ENCODE measurements at places on chromosomes 3 and 15.

GRCh38 chr15:25534293-25534692 lies 95.5 kb upstream of the UBE3A start:
- DNase-seq, result no peak

DNA sequence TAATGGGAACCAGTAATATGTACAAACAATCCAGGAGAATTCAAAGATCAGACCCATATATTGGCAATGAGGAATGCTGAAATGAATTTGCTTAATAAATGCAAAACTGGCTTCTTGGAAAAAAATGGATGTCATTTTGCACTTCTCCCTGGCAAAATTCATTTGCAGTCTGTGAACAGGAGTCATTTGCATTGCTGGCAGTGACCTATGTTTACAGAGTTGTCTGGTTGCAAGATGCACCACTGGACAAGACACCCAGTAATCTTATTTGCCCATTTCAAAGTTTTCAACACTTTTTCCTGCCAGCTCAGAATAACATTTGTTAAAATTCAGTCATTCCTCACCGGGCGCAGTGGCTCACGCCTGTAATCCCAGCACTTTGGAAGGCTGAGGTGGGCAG lies 123.5 kb upstream of the KCNAB1 start:
- DNase-seq, result no peak

DNA sequence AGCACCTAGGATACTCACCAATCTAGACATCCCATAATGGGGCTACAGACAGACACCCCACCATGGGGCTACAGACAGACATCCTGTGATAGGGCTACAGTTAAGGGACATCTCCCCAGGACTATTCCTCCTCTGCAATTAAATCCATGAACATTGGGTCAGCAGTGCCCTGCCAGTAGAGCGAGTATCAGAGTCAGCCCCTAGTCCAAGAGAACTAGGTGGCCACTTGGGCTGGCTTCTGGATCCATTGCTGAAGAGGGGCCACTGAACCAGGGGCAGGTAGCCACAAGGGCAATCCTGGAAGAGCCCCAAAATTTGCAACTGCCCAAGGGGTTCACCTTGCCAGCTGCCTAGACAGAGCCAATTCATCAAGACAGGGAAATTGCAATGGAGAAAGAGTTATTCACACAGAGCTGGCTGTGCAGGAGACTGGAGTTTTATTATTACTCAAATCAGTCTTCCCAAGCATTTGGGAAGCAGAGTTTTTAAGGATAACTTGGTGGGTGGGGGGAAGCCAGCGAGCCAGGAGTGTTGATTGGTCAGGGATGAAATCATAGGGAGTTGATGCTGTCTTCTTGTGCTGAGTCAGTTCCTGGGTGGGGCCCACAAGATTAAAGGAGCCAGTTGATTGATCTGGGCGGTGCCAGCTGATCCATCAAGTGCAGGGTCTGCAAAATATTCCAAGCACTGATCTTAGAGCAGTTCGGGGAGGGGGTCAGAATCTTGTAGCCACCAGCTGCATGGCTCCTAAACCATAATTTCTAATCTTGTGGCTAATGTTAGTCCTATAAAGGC lies 170.2 kb upstream of the SMAD3 start:
- no peak for DNase-seq

DNA sequence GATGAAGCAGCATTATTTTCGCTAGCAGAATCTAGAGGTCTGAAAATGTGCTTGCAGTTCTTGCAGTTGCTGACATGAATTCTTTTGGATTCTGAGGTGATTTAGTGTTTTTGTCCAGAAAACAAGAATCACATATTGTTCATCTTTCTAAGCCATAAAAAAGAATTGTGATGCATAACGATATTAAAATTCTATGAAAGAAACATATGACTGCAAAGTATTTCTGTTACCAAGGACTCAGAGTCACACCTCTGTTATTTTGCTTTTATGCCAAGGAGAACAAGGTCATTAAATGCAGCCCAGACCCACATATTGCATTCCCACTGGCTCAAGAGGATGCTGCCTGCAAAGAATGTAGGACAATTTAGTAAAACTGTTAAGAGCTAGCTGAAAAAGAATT lies 299.8 kb upstream of the GPR149 start:
- DNase-seq, result no peak

DNA sequence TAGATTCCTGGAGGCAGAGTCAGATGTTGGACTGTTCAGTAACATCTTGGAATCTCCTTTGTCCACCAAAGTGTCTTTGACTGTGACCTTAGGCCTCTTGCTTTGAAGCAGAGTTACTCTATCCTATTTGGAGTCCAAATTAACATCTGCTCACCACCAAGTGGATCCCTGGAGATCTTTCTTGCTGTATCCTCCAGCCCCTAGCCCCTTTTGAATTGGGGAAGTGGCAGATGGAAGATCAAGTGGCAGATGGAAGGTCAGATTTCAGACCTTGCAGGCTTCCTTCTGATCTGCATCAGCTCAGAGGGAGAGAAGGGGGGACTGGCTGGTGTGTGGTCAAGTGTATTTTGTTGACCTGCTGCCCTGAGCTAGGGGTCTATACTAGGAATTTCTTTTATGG lies 125.0 kb upstream of the ROPN1 start:
- DNase-seq, result no peak
